ENCODE measurements at places on chromosomes 3 and 15.

- no peak for DNase-seq
Observed at GRCh38 chr15:88835119-88835518, 31.9 kb downstream of the ACAN start.

DNA sequence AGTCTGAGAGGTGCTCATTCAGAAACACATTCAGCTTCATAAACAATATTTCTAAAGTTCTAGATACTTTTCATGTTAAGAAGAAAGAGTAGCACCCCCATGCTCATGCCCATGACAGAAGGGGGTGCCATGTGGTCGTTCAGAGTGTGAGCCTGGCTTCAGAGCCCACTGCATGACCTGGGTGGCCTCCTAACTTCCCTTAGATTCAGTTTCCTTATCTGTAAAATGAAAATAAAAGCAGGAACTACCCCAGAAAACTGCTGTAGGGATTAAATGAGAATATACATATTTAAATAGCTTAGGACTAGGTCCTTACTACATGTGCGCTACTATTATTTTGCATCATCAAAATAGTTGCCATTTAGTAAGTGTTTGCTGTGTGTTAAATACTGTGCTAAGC, 69.2 kb downstream of the ABHD5 start:
- DNase-seq, result no peak

- DNase-seq, result no peak
Observed at GRCh38 chr3:124860599-124860998, 26.6 kb downstream of the ITGB5 start.

DNA sequence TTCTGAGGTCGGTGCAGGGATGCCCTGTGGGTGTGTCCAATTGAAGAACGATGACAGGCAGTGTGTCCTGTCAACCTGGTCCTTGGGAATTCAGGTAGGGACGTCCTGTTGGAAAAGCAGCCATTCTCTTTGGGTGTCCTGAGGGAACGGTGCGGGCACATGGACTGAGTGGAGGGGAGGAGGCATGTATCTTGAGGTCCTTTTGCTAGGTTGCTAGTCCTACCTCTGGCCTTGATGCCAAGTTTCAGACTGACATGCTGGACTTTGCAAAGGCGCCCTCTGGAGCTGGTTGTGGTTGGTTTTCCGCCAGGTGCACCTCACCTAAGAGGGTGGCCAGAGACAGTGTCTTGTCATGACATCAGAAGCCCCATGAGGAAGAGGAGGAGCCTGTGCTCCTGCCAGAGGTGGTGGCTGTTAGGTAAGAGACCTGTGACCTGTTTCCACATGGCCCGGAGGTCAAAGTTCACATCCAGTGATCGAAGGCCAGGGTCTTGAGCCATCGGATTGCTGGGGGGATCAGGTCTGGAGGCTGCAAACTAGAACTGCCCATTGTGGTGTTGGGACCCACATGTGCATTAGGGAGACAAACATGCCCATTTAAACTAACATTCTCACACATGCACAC, 106.3 kb downstream of the SNRPN start:
- DNase-seq, result no peak

- DNase-seq, result no peak
Observed at GRCh38 chr3:142934128-142934886, 29.2 kb downstream of the PAQR9 start.

DNA sequence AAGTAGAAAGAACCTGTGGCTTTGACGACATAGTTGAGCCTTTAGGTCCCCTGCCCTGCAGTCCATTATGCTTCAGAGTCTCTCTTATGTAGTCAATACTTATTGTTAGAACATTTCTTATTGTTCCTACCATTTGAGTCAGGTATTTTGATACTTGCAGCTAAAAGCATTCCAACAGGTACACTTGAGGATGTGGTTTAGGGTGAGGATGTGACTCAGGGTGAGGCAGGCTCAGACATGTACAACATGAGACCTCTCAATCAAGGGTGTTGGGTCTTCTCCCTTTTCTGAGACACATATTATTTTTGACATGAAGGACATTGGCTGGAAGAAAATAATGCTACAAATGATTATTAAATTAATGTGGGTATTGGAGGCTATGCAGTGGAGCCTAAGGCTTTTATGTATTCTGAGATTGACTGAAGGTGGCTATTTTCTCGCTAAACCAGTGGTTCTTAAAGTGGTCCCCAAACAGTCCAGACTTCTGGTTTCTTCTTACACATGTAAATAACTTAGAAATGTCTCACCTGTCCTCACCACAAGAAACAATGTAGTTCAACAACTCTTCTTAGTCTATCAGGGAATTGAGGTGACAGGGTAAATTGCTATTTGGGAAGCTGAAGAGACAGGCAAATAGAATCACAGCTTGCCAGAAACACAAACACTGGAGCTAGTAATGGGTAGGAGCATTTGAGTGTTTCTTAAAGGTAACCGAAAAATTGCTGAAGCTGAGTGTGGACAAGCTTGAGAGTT, 135.5 kb upstream of the ZPLD1 start:
- no peak for DNase-seq

DNA sequence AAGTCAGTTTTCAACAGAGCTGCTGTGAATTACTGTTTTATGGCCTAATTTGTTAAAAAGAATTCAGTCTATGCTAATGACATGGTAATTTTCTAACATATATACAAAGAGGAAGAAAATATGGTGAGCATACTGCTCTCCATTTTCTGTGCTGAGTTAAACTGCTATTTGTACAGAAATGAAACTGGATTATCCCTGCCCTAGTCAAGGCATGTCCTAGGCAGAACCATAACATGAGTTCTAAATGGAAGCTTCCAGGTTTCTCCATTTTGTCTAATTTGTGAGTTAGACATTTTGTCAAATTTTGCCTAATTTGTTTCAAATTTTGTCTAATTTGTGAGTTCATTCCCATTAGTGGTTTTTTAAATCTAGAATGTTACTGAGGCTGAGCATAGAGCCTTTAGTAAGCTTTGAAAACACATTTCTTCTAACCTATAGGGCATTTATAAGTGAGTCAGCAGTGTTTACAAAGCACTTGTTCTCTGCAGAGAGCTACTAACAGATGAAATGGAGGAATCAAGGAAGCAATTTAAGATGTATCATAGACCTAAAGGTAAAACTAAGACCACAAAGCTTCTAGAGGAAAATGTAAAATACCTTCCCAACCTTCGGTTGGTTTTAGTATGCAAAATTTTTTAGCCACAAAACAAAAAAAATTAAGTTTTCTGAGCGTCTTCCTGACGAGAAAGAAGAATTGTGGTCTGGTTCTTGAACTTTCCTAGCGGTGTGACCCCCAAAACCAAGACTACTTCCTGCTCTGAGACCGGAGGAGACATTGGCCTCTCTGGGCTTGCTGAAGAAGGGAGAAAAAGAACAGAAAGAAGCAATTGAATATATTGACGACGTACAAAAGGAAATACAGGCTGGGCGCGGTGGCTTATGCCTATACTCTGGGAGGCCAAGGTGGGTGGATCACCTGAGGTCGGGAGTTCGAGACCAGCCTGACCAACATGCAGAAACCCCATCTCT, 9.8 kb downstream of the P2RY14 start:
- no peak for DNase-seq

All from WTC11 (cell line).